ENCODE measurements at places on chromosomes 5 and 9.

- no peak for DNase-seq
Measured at GRCh38 chr9:18785604-18786003, 247.4 kb downstream of the SAXO1 start.

GRCh38 chr5:69477170-69477569, 15.4 kb upstream of the OCLN start:
- no peak for DNase-seq

DNA sequence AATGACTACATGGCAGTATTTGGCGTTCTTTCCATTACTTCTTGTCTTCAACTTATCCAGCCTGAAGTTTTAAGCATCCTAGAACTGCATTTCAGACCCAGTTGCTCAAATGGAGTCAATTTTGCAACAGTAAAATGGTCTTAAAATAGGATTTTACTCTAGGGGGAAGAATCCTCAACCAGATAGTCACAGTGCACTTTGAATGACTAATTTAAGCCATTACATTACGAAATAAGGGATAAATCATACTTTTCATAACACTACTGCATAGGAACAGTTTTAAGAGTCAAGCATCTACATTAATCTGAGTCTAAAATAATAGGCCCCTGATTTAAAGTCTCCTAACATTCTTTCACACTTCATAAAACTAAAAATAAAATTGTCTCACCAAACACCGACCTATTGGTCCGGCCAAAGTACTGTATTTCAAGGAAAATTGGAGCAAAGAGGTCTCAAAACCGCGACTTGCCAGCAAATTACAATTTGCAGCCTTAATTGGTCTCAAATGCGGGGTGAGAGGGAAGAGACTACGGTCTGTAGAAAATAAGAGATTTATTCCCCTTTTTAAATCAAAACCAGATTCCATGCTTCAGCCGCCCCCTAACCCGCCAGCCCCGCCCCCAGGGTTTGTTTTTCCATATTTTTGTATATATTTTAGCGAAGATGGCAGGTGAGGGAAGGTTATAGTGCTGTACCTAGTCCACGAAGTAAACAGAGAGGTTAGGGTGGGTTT, 1.2 kb upstream of the SMARCA2 start:
- no peak for DNase-seq

DNA sequence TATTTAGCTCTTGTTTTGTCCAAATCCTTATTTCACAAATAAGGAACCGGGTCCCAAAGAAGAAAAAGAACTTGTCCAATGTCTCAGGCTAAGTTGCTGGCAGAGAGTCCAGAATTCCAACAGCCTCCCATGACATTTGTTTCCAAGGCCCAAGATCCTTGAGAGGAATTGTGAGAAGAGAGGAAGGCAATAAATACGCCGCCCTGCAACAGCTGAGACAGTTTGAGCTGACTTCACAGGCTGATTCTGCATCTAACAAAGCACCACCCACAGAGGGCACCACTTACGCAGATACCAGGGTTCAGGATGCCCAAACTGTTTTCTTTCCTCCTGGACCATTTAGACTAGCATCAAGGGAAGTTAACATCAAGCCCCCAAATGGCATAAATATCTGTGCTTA, 211.3 kb downstream of the FAM114A2 start:
- no peak for DNase-seq

DNA sequence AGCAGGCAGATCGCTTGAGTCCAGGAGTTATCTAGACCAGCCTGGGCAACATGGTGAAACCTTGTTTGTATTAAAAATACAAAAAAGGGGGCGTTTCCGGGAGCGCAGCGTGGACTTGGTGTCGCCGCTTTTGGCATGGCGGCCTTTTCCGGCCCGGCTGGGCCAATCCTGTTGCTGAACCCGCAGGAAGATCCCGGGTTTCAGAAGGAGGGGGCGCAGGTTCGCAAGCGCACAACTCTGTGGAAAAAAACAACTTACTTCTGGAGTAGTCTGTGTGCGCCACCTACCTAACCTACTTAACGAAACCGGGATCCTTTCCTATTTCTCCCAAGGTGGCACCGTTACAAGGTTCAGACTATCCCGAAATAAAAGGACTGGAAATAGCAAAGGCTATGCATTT, 198.6 kb downstream of the MSX2 start:
- no peak for DNase-seq

- DNase-seq, result no peak
Measured at GRCh38 chr9:114431003-114431402, 43.2 kb upstream of the AKNA start.

GRCh38 chr9:512555-513272, 298.0 kb downstream of the DOCK8 start:
- DNase-seq, result no peak

- no peak for DNase-seq
Measured at GRCh38 chr5:173355561-173355960, 27.3 kb upstream of the STC2 start.
